Neural crest cell (in vitro differentiated cells): ENCODE measurements at places on chromosomes 6 and 20. TPM values are rescaled to one million over a fixed set of nuclear protein-coding genes. Genes with fewer than 3 reads are reported as not detected.

DNA sequence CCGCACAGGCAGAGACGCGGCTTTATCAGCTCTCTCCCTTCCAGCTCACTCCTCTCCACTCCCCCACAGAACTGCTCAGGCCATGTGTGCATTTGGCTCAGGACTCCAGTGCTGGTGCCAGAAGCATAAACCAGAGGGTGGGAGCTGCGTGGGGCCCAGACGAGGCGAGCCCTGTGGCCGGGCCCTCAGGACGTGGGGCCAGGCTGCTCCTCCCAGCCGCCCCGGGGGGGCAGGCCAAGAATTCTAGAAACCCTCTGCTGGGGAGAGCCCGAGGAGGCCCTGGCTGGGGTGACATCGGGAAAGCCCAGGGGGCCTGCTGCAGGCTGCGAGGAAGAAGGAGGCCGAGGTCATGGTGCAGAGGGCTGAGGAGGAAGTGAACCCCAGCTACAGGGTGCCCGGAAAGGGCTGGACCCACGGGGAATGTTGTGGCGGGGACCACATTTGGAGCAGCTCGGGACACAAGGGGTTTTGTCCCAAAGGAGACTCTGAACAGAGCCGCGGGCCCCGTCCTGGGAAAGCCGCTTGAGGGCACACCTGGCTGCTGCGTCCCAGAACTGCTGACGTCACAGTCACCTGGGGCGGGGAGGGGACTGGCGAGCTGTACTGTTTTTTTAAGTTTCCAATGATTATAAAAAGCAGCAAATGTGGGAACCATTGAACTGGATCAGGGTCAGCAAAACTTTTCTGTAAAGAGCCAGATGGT lies 107.1 kb downstream of the BANF2 start:
- H3K4me3 ChIP-seq: no peak overlapping the region
- no peaks in the 10 kb centered on the region for H3K36me3 ChIP-seq
- DNase-seq: no peak
- no peak overlapping the region for H3K27ac ChIP-seq
- H3K4me1 ChIP-seq: peaks cover 30% of the 10 kb centered on the region

DNA sequence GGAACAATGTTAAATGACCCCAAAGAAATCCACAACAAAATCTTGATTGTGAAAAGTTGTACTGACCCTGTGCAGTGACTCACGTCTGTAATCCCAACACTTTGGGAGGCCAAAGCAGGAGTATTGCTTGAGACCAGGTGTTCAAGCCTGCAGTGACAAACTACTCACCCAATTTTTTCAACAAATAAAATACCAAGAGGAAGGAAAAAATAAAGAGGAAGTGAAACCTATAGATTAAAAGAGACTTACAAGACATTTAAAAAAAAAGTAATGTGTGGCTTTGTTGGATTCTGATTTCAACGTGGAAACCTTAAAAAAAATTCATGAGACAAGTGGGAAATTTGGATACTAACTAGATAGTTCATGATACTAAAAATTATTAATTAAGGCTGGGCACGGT lies 31.9 kb downstream of the GINS1 start:
- no peaks in the 10 kb centered on the region for H3K27me3 ChIP-seq
- no peak for DNase-seq
- no peaks in the 10 kb centered on the region for H3K4me1 ChIP-seq
- peaks cover 22% of the 10 kb centered on the region for H3K36me3 ChIP-seq
- no peak overlapping the region for H3K27ac ChIP-seq

- H3K27ac ChIP-seq: no peak overlapping the region
- H3K4me3 ChIP-seq: no peak overlapping the region
- H3K4me1 ChIP-seq: peaks cover 9% of the 10 kb centered on the region
- DNase-seq: no peak
- H3K36me3 ChIP-seq: no peaks in the 10 kb centered on the region
- H3K27me3 ChIP-seq: peaks cover 3% of the 10 kb centered on the region
These were observed 38.2 kb upstream of the ZBP1 start for GRCh38 chr20:57658447-57658832.

DNA sequence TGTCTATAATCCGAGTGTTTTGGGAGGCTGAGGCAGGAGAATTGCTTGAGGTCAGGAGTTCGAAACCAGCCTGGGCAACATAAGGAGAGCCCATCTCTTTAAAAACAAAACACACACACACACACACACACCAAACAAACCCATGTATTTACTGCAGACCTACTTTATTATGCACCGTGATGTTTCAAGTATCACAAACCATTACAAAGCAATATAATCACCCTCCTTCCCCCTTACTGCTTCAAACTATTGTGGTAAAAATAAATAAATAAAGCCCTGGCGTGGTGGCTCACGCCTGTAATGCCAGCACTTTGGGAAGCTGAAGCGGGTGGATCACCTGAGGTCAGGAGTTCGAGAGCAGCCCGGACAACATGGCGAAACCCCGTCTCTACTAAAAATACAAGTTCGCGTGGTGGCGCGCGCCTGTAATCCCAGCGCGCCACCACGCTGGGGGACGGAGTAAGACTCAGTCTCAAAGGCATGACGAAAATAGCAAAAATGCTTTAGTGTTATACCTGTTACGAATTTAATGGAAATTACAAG lies 1.5 kb downstream of the TBCC start:
- no peak overlapping the region for H3K27ac ChIP-seq
- peaks cover 34% of the 10 kb centered on the region for H3K4me1 ChIP-seq
- peaks cover 3% of the 10 kb centered on the region for H3K27me3 ChIP-seq
- DNase-seq: no peak

GRCh38 chr6:41732591-41733359 lies 2.6 kb downstream of the TFEB start:
- H3K4me1 ChIP-seq: peaks cover 9% of the 10 kb centered on the region
- H3K27ac ChIP-seq: no peak overlapping the region
- DNase-seq: no peak
- peaks cover 39% of the 10 kb centered on the region for H3K27me3 ChIP-seq
- peak overlapping the region; percentile 91 for H3K4me3 ChIP-seq

GRCh38 chr20:9322661-9323060 lies 191.7 kb upstream of the LAMP5 start:
- H3K27ac ChIP-seq: no peak overlapping the region
- no peak for DNase-seq
- H3K36me3 ChIP-seq: peaks cover 5% of the 10 kb centered on the region
- H3K4me3 ChIP-seq: no peak overlapping the region
- no peaks in the 10 kb centered on the region for H3K27me3 ChIP-seq
- H3K4me1 ChIP-seq: peaks cover 40% of the 10 kb centered on the region

DNA sequence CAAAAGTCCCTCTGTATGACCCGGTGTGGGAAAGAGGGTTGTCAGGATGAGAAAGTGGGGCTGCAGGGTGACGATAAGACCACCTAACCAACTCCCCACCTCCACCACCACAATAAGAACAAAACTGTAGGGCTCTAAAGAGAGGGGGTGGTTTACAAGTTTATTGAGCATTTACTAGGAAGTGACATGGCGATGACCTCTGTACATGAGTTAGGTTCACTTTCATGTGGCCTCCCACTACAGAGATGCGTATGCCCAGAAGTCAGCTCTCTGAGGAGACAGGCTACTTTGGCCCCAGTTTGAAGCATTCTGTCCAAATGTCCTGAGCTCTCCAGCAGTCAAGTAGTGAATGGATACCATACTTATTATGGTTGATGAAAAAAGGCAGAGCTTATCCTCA lies 28.7 kb upstream of the PI16 start:
- no peak overlapping the region for H3K4me3 ChIP-seq
- no peaks in the 10 kb centered on the region for H3K36me3 ChIP-seq
- H3K4me1 ChIP-seq: no peaks in the 10 kb centered on the region
- H3K27ac ChIP-seq: no peak overlapping the region
- H3K27me3 ChIP-seq: no peaks in the 10 kb centered on the region
- DNase-seq: no peak

GRCh38 chr6:36735110-36736071 lies 37.8 kb downstream of the RAB44 start:
- no peaks in the 10 kb centered on the region for H3K27me3 ChIP-seq
- H3K36me3 ChIP-seq: no peaks in the 10 kb centered on the region
- H3K4me1 ChIP-seq: no peaks in the 10 kb centered on the region
- DNase-seq: no peak
- no peak overlapping the region for H3K4me3 ChIP-seq

GRCh38 chr6:108736832-108737231 lies 111.4 kb upstream of the ARMC2 start:
- peak overlapping the region; percentile 90 for H3K27ac ChIP-seq
- H3K4me1 ChIP-seq: peaks cover 31% of the 10 kb centered on the region
- H3K27me3 ChIP-seq: peaks cover 71% of the 10 kb centered on the region
- H3K36me3 ChIP-seq: no peaks in the 10 kb centered on the region
- DNase-seq: no peak

DNA sequence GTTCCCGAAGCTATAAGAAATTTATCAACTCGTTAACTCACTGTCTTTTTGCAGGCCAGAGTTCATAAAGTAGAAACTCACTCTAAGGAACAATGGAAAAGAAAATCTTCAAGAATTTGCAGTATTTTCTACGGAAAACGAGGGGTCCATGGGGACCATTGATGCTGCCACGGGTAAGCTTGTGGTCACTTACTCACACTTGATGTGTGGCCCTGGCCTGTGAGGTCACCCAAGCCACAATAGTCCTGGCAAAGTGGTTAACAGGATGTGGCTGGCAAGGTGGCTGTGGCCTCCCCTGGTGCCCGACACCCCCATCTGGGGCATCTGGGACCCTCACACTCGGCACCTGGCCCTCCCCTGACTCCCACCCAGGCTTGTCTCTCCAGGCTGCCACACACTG lies 123.4 kb downstream of the C6orf118 start:
- no peak overlapping the region for H3K4me3 ChIP-seq
- peaks cover 14% of the 10 kb centered on the region for H3K4me1 ChIP-seq
- peaks cover 8% of the 10 kb centered on the region for H3K36me3 ChIP-seq
- H3K27me3 ChIP-seq: no peaks in the 10 kb centered on the region

DNA sequence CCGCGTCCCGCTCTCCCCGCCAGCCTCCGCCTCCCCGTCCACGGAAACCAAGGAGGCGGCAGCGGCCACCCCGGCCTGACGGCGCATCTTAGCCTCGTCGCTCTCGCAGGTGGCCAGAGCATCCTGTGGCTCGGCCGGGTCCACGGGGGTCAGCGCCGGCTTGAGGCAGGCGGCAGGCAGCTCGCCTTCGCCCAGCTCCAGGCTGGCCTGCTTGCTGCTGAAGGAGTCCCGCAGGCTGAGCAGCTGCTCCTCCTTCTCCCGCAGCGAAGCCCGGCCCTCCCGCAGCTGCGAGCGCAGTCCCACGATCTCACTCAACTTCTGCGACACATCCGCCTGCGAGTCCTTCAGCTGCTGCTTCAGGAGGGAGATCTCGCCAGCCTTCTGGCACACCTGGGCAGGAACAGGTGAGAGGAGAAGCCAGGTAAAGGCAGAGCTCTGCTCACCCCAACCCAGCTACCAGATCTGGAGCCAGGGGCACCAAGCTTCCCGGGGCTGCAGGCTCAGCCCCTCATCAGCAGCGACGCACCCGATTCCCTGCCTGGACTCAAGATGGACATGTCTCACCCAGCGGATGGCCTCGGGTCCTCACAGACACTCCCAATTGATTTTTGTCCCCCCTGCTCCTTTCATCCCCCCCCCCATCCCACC lies 5.2 kb upstream of the FASTKD5 start:
- peaks cover 16% of the 10 kb centered on the region for H3K27me3 ChIP-seq
- DNase-seq: no peak
- H3K4me3 ChIP-seq: no peak overlapping the region
- no peak overlapping the region for H3K27ac ChIP-seq
- H3K4me1 ChIP-seq: peaks cover 1% of the 10 kb centered on the region

GRCh38 chr6:72944660-72945059 lies 280.6 kb downstream of the KHDC1L start:
- no peak overlapping the region for H3K4me3 ChIP-seq
- H3K27ac ChIP-seq: no peak overlapping the region
- H3K27me3 ChIP-seq: no peaks in the 10 kb centered on the region
- H3K4me1 ChIP-seq: no peaks in the 10 kb centered on the region
- no peak for DNase-seq

GRCh38 chr6:151665329-151665728 lies 142.2 kb upstream of the ESR1 start:
- peaks cover 12% of the 10 kb centered on the region for H3K27me3 ChIP-seq
- H3K27ac ChIP-seq: no peak overlapping the region
- no peak for DNase-seq
- no peaks in the 10 kb centered on the region for H3K36me3 ChIP-seq
- no peaks in the 10 kb centered on the region for H3K4me1 ChIP-seq

- H3K27ac ChIP-seq: no peak overlapping the region
- no peak overlapping the region for H3K4me3 ChIP-seq
- H3K27me3 ChIP-seq: no peaks in the 10 kb centered on the region
These were observed 441.6 kb downstream of the PLCB1 start for GRCh38 chr20:8573686-8574085.

DNA sequence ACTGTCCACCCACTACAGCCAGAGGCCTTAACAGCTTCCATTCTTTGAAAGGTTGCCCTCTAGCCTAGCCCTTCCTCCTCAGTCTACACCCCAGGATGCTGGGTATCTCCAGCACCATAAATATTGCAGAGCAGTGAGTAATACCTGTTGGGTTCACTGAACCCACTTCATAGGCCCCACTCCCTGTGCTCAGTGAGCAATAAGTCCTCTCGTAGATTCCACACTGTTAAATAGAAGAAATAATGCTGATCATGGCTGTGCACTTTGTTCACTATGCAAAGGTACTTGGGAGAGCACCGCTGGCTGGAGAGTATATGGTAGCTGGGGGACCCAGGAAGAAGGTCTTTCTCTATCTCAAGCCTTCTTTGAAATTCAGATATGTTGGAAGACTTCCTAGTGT lies 87.3 kb downstream of the RSPH3 start:
- peaks cover 37% of the 10 kb centered on the region for H3K4me1 ChIP-seq
- no peak overlapping the region for H3K27ac ChIP-seq
- H3K36me3 ChIP-seq: no peaks in the 10 kb centered on the region
- no peak overlapping the region for H3K4me3 ChIP-seq

DNA sequence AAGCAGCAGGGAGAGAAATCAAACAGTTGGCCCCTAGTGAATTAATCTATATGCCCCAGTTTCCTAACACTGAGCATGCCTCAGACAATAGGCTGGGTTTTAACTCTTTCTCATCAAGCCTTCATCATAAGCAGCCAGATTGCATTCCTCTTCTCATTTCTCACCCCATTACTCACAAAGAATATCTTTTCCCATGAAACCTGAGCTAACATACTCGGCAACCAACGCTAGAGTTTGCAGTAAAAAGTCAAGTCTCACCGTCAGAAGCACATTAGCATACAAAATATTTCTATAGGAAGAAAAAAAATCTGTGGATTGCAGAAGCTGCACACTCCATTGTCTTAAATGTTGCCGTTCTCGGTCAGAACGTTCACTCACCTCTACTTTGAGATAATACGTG lies 429.9 kb upstream of the ARID1B start:
- no peaks in the 10 kb centered on the region for H3K27me3 ChIP-seq
- DNase-seq: no peak
- H3K4me3 ChIP-seq: no peak overlapping the region
- no peaks in the 10 kb centered on the region for H3K36me3 ChIP-seq
- H3K27ac ChIP-seq: no peak overlapping the region

ADAM33 gene
- 3.0 and 3.2 TPM in 2 replicates for total RNA-seq

FGD2 gene
- not detected in 2 replicates for total RNA-seq

DDO gene
- total RNA-seq: not detected in 2 replicates

LTA gene
- 0.26 and 0.36 TPM in 2 replicates for total RNA-seq

ZSCAN23 gene
- total RNA-seq: 11.8 and 12.5 TPM in 2 replicates

DCDC2 gene
- 0.30 TPM in 1 of 2 replicates, not detected in the other for total RNA-seq

HUS1B gene
- 0.40 and 0.59 TPM in 2 replicates for total RNA-seq

CLIC5 gene
- 0.20 TPM in 1 of 2 replicates, not detected in the other for total RNA-seq

PPARD gene
- total RNA-seq: 25.6 and 26.3 TPM in 2 replicates

HECA gene
- total RNA-seq: 8.6 and 9.3 TPM in 2 replicates

SLC17A2 gene
- total RNA-seq: not detected in 2 replicates

TFEB gene
- total RNA-seq: 1.1 and 1.3 TPM in 2 replicates
